ENCODE measurements at places on chromosomes 6 and 20. TPM values are rescaled to one million over a fixed set of nuclear protein-coding genes. Genes with fewer than 3 reads are reported as not detected.

Gene MEP1A
- not detected for total RNA-seq

DNA sequence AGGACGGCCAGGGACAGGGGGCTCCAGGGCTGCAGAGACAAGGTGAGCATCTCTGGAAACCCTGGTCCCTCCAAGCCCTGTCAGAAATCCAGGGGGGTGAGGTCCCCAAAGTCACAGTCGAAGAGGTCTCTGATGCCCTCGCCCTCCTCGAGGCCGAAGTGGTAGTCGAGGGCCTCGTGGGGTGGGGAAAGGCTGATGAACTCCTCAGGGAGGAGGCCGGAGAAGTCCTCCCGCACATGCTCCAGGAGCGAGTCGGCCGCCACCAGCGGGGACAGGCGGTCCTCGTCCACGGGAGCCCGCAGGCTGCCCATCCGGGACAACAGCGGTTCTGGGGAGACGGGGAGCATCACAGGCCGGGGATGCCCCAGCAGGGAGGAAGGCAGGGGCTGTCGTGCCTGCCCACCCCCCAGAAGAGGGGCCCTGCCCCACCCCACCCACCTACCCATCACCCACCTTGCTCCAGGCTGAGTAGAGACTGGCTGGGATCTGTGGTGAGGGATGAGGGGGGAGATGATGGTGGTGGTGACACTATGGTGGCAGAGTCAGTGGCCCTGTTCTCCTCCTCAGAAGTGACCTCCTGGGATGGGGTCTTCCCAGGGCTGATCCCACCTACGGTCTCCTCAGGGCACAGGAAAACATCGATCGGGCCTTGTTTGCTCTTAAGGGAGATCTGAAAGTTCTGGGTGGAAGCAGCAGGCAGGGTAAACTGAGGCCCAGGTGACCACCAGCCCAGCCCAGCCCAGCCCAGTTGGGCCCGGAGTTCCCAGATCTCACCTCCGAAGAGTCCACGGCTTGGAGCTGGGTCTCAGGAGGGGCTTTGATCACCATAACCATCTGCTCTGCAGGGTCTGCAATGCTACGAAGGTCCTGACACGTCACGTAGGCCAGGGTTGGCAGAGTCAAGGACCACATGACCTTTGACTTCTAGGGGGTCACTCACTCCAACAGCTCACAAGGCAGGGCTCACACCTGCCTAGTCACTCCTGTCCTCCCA is 2.7 kb upstream of the NECAB3 start:
- no peak for DNase-seq

DNA sequence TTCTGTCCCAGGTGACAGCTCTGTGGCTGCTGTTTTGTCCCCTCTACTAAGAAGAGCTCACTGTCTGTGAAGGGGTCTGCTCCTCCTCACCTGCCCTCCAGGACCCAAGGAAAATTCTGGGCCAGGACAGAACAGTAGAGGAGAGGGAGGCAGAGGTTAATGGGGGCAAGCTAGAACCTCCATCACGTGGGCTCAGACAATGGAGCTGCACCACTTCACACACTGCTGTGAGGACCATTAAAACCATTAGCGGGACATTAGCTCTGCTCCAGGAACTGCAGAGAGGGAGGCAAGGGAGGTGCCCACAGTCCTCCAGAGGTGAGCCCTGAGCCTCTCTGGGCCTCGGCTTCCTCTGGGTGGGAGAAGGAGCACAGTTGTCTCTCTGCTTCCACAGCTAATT is 78.4 kb downstream of the NOL4L start:
- DNase-seq, result no peak

GRCh38 chr20:4181956-4182945 is 166.9 kb upstream of the RNF24 start:
- no peak for DNase-seq

Measured in RPMI7951 (cell line).